ENCODE measurements at places on chromosomes 13 and 19. TPM values are rescaled to one million over a fixed set of nuclear protein-coding genes. Genes with fewer than 3 reads are reported as not detected.

The C19orf73 gene
- total RNA-seq, result 9.0 TPM

The VMAC gene
- total RNA-seq, result 11.3 TPM

The ACP7 gene
- 34.6 TPM for total RNA-seq

DNA sequence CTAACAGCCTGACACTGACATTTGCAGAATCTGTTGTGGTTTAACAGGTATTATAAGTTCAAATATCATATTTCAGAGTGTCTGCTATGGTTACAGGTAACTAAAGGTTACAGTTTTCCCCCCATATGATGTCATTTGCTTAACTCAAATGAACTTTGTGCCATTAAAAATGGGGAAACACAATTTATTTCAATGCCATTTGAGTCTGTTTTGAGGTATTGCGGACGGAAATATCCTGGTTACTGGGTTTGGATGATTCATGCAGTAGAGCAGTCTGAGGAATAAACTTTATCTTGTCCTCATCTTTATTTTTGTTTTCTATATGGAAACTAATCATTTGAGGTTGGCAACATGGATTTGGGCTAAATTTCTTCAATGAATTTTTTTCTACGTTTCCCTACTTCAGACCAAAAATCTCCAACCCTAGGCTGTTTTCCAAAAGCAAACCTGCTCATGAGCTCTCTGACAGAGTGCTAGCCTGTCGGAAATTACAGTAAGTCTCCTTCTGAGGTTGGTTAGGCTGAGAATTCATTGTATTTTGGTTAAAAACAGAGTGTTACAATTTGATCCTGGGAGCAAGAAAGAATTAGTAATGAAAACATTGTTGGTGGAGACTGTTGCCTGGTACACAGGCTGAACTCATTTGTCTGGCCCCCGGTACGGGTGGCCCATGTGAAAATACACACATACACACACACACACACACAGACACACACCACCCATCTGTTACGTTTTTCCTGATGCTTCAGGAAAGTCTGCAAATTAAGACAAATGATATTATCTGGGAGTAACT, 66.1 kb downstream of the AKAP11 start:
- no peak for DNase-seq

GRCh38 chr19:18390065-18390907, 4.3 kb downstream of the GDF15 start:
- no peak for DNase-seq

DNA sequence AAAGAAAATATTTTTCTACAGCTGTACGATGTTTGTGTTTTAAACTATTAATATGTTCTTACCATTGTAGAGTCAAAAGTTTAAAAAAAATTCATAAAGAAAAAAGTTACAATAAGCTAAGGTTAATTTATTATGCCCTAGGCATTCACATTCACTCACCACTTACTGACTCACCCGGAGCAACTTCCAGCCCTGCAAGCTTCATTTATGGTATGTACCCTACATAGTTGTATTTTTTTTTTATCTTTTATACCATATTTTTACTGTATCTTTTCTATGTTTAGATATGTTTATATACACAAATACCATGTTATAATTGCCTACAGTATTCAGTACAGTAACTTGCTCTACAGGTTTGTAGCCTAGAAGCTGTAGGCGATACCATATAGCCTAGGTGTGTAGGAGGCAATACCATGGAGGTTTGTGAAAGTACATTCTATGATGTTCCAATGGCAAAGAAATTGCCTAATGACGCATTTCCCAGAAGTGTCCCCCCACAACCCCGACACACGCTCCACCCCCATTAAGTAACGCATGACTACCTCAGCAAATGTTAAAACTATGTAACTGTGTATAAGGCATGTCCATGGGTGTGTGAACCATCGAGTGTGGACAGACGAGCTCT, 60.4 kb downstream of the SLITRK6 start:
- no peak for DNase-seq
